ENCODE measurements at places on chromosomes 1 and 21. TPM values are rescaled to one million over a fixed set of nuclear protein-coding genes. Genes with fewer than 3 reads are reported as not detected.

DNA sequence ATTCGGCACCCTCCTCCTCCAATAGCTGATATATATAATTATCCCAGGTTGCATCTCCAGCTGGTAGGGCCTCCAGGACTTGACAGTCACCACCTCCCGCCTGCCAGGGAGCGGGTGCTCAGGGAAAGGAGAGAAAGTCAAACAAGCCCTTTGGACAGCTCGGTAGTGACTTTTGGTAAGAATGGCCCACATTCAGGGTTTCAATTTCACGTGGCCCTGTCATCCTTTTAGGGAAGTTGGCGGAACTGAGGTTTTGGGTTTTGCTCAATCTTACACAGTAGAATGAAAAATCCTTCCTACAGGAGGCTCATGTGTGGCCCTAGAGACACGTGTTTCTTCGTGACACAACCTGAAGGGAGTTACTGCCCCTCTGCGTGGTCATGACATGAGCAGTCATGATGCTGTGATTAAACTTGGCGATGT is 44.2 kb downstream of the CAPN8 start:
- H3K4me1 ChIP-seq, result no peaks in the 10 kb centered on the region
- no peak overlapping the region for H3K4me3 ChIP-seq
- no peaks in the 10 kb centered on the region for H3K36me3 ChIP-seq
- no peak overlapping the region for H3K27ac ChIP-seq

- H3K27ac ChIP-seq, result no peak overlapping the region
- H3K27me3 ChIP-seq, result no peaks in the 10 kb centered on the region
- DNase-seq, result no peak
- H3K36me3 ChIP-seq, result no peaks in the 10 kb centered on the region
Observed at GRCh38 chr1:115218034-115218405, 120.0 kb downstream of the NGF start.

- peaks cover 4% of the 10 kb centered on the region for H3K36me3 ChIP-seq
- H3K4me1 ChIP-seq, result peaks cover 4% of the 10 kb centered on the region
Observed at GRCh38 chr1:184888505-184888904, 85.8 kb downstream of the NIBAN1 start.

- no peak overlapping the region for H3K27ac ChIP-seq
- H3K4me3 ChIP-seq, result no peak overlapping the region
- H3K4me1 ChIP-seq, result no peaks in the 10 kb centered on the region
- peak; percentile 50 for DNase-seq
Observed at GRCh38 chr1:46285730-46286477, 17.5 kb downstream of the LRRC41 start.

- H3K27me3 ChIP-seq, result no peaks in the 10 kb centered on the region
- H3K36me3 ChIP-seq, result peaks cover 30% of the 10 kb centered on the region
Observed at GRCh38 chr1:31020007-31020790, 45.3 kb downstream of the PUM1 start.

DNA sequence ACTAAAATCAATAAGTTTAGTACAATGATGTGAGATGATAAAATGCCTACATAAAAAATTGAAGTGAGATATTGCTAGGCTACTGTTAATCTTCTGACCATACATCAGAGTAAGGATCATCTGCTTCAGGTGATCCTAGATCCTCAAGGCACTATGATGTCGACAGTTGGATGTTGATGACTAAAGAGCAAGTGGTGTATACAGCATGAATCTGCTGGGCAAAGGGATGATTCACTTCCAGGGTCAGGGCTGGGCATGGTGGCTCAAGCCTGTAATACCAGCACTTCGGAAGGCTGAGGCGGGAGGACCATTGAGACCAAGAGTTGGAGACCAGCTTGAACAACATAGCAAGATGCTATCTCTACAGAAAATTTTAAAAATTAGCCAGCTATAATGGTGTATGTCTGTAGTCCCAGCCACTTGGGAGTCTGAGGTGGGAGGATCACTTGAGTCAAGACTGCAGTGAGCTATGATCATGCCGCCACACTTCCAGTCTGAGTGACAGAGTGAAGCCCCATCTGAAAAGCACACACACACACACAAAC is 24.6 kb downstream of the NUF2 start:
- no peak for DNase-seq
- H3K4me3 ChIP-seq, result no peak overlapping the region
- no peaks in the 10 kb centered on the region for H3K27me3 ChIP-seq
- peaks cover 16% of the 10 kb centered on the region for H3K36me3 ChIP-seq

DNA sequence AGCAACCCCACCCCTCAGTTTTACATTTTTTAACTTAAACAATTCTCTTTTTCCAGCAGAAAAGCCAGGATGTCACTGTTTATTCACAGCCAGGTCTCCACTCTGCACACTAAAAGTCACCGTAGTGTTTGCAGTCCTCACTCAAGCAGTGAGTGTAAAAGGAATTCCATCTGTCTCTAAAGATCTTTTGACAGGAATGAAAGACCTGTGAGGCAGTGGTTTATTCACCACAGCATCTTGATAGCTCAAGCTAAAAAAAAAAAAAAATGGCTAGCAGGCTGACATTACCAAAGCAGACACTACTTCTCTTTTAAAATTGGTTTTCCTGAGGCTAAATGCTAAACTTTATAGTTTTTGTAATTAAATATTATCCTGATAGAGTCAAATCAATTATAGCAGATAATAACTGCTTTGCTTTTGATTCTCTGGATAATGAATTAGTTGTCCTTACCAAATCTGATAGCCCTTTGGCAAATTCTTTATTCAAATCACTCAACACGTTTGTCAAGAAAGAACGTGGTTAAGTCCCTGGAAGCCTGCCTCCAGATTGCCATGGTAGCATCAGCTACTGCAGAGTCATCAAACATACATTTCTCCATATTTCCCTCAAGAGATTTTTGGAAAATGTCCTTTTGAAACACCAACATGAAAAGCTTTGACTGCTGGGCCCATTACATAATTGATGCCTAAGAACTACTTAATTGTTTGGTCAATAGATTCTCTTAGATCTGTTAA is 22.2 kb upstream of the SLC5A9 start:
- H3K36me3 ChIP-seq, result no peaks in the 10 kb centered on the region
- H3K27ac ChIP-seq, result no peak overlapping the region
- H3K27me3 ChIP-seq, result no peaks in the 10 kb centered on the region
- DNase-seq, result no peak
- no peaks in the 10 kb centered on the region for H3K4me1 ChIP-seq
- H3K4me3 ChIP-seq, result no peak overlapping the region

DNA sequence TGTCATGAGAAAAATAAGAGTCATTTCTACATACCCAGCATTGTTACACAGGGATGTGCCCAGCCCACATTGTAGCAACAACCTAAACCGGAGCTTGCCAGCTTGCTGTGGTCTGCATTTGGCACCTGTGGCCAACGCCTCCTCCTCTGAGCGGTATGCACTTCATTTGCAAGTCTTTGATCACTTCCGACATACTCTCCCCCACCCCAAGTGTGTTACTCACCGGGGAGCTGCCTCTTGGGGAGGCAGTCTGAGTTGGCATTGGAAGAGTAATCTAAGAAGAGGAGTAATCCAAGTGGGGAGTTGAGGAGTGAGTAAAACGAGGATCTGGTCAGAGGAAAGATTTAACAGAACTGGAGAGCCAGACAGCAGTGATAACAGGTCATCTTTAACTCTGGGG is 3.8 kb downstream of the BCL9 start:
- no peaks in the 10 kb centered on the region for H3K36me3 ChIP-seq
- H3K4me3 ChIP-seq, result peak overlapping the region; percentile 43
- DNase-seq, result peak; percentile 66

DNA sequence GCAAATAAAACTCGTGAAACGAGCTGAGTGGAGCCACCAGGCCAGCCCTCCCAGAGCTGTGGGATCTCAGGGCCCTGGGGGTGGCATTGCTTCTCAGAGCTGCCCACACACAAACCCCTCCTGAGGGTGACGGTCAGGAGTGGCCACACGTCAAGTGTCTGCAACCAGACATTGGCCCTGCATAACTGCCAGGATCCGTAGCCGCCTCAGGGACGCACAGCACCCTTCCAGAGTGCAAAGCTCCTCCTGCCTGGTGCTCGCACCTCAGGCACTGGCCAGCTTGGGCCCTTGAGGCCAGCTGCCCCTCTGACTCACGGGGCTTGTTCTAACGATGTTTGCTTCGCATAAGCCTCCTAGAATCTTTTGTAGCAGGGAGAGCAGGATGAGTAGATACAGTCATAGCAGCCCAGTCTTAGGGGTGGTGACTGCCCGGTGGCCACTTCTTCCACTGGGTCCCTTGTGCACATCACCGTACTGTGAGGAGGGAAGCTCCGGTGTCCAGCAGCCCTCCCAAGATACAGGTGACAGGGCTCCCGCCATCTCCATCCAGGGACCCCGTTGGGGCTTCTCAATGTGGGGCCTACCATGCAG is 5.0 kb downstream of the WNT3A start:
- no peak overlapping the region for H3K27ac ChIP-seq
- no peaks in the 10 kb centered on the region for H3K36me3 ChIP-seq
- H3K27me3 ChIP-seq, result peaks cover 54% of the 10 kb centered on the region
- H3K4me1 ChIP-seq, result no peaks in the 10 kb centered on the region
- DNase-seq, result no peak
- no peak overlapping the region for H3K4me3 ChIP-seq

DNA sequence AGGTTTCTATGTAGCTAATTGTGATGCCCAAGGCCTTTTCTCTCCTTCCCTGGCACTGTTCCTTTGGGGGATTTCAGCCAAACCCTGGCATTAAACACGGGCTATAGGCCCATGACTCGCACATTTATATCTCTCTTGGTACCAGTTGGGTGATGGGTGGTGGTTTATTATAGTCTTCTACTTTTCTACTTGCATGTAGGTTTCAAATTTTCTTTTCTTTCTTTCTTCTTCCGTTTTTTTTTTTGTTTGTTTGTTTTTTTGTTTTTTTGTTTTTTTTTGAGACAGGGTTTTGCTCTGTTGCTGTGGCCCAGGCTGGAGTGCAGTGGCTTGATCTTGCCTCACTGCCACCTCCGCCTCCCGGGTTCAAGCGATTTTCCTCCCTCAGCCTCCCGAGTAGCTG is 1.1 kb downstream of the IL10RB start:
- H3K27ac ChIP-seq, result no peak overlapping the region
- peak overlapping the region; percentile 70 for H3K4me3 ChIP-seq
- no peaks in the 10 kb centered on the region for H3K4me1 ChIP-seq
- DNase-seq, result no peak

DNA sequence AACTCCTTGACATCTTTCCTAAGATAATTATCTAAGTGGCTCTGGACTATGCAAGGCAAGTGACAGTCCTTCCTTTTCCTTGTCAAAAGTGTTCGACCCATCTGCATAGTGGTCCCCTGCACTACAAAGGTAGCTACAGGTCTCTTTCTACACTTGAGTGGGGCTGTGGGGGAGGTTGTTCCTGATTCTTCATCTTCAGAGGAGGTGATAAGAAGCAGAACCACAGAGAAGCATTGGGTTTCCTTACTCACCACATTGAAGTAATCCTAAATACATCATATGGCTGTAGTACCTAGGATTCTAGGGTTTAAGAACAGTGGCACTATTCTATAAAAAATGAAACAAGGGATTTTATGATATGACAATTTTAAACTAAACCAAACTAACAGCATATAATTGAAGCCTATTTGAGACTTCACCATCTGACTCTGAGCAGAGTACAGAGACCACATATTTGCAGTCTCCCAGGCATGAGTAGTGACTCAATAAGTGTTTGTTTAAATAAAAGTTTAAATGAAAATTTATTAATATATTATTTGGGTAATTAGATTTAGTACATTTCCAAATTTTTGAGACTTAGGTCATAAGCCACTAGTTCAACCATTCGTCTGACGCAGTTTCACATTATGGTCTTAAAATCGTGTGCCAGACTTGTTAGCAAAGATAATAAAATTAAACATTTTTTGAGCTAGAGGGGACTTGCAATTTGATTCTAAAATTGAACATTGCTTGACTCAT is 54.9 kb upstream of the NEK7 start:
- H3K27me3 ChIP-seq, result no peaks in the 10 kb centered on the region
- H3K36me3 ChIP-seq, result no peaks in the 10 kb centered on the region
- H3K4me1 ChIP-seq, result peaks cover 1% of the 10 kb centered on the region
- H3K27ac ChIP-seq, result no peak overlapping the region
- no peak overlapping the region for H3K4me3 ChIP-seq

GRCh38 chr21:16992448-16992847 is 520.4 kb upstream of the CXADR start:
- no peaks in the 10 kb centered on the region for H3K4me1 ChIP-seq
- no peak overlapping the region for H3K4me3 ChIP-seq
- peaks cover under 1% of the 10 kb centered on the region for H3K36me3 ChIP-seq
- DNase-seq, result peak; percentile 29
- no peak overlapping the region for H3K27ac ChIP-seq

DNA sequence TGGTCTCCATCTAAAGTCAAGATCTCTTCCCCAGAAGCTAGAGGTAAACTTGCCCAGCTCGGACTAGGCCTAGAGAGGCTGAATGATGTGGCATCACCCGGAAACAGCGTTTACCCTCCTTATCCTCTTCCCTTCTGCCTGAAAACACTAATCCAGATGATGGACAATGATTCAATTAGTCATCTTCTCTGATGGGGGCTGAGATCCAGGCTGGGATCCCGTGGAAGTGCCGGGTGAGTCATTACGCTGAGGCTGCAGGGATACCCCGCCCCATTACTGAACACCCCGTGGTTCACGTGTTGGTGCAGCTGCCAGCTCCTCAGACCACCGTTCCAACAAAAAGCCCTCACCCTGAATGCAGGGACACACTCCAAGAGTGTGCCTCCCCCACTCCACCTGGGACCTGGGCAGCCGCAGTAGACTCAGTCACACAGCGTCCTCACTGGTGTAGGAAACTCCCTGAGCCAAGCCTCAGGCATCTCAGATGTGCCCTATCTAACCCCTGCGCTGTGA is 2.0 kb downstream of the S100A6 start:
- H3K4me1 ChIP-seq, result peaks cover 7% of the 10 kb centered on the region
- no peak overlapping the region for H3K27ac ChIP-seq
- no peak for DNase-seq
- peak overlapping the region; percentile 72 for H3K4me3 ChIP-seq

DNA sequence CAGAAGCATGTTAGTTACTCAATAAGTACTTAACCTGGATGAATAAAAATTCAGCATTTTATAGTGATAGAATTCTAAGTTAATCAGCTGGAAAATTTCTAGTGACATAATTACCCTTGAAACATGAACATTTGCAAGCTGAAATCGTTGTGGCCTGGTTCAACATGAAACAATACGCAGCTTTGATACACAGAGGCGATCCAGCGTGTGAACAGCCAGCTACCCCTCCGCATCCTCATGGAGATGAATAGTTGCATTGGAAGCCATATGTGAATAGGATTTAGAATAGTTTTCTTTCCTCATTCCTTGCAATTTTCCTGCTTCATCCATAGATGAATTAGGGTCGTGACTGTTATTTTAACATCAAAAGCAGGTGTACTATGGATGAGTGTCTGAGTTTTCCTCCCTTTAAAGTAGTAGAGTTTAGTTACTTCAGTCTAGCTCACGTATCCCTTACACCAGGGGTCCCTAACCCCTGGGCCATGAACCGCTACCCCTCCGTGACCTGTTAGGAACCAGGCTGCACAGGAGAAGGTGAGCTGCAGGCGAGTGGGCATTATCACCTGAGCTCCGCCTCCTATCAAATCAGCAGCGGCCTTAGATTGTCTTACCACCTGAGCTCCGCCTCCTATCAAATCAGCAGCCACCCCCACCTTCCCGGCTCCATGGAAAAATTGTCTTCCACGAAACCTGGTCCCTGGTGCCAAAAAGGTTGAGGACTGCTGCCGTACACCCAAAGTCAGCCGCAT is 6.2 kb upstream of the TARBP1 start:
- H3K4me3 ChIP-seq, result no peak overlapping the region
- H3K27ac ChIP-seq, result no peak overlapping the region
- H3K4me1 ChIP-seq, result peaks cover 2% of the 10 kb centered on the region
- H3K36me3 ChIP-seq, result no peaks in the 10 kb centered on the region

GRCh38 chr21:33505833-33506232 is 14.3 kb upstream of the DNAJC28 start:
- no peaks in the 10 kb centered on the region for H3K4me1 ChIP-seq
- H3K27me3 ChIP-seq, result no peaks in the 10 kb centered on the region
- no peak overlapping the region for H3K27ac ChIP-seq

CEP104 gene
- total RNA-seq, result 40.8 TPM

B3GALT2 gene
- total RNA-seq, result not detected

HNRNPCL1 gene
- total RNA-seq, result not detected

HPCAL4 gene
- 0.15 TPM for total RNA-seq

FTCD gene
- total RNA-seq, result 6.8 TPM

HPDL gene
- total RNA-seq, result 10.6 TPM

ANKRD35 gene
- total RNA-seq, result 0.18 TPM

FAM131C gene
- total RNA-seq, result 0.48 TPM
